ENCODE measurements at places on chromosomes 5 and 9.

DNA sequence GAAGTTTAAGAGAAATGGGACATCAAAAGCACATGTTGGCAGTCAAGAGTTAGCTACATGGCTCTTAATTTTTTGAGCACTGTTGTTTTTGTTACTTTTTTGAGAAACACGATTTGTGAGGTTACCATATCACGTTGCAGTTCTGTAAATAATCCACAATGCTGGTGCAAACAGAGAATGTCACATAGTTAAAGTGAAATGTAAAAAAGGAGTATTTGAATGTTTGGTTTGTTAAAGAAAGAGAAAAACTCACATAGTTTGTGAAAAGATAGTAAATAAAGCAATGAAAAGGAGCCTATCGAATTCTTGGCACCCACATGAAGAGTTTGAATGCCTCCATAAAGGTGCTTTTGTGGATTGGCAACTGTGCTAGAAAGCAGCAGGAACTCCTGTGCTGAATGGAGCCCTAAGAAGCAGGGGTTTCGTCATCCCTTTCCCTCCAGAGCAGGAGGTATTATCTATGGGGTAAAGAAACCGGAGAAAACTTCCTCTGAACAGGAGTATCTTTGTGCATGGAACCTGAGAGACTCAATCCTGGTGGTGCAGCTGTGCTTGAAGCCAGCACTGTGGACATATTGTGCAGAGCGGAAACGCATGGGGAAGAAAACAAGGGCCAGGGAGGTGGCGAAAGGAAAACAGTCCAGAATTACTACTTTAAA is 148.5 kb upstream of the OTULINL start:
- no peak for DNase-seq

GRCh38 chr5:133698646-133699526 is 86.5 kb upstream of the FSTL4 start:
- DNase-seq, result peak; percentile 27

GRCh38 chr9:68947842-68948569 is 65.9 kb downstream of the PRKACG start:
- DNase-seq, result no peak

GRCh38 chr5:180594311-180595045 is 3.2 kb upstream of the SCGB3A1 start:
- DNase-seq, result no peak

GRCh38 chr5:83899326-83899970 is 178.8 kb upstream of the HAPLN1 start:
- DNase-seq, result no peak

- DNase-seq, result no peak
These were observed 55.8 kb downstream of the NSD1 start for GRCh38 chr5:177189416-177189815.

- no peak for DNase-seq
These were observed 27.1 kb upstream of the SEMA4D start for GRCh38 chr9:89524963-89525362.
